Left hindlimb (tissue), 1 donor: ENCODE measurements at places on chromosomes 4 and X.

DNA sequence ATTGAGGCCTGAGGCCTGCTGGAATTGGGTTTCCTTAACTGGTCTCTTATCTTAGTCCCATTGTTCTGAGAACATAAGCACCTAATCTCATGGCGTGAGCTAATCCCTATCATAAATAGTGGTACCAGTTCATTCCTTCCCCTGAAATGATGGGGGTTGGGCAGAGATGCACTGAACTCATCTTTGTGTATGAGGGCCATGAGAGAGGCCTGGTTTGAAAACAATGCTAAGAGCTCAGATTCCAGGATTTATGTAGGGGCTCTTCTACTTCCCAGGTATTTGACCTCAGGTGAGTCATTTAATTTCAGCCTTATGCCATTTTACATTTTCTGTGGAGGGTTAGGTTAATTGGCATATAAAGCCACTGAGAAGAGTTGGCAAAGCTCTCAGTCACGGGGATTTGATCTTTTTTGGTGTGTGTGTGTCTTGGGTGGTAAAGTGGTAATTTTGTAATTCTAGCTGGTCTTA, 4.4 kb downstream of the RBM3 start:
- no peak for DNase-seq

DNA sequence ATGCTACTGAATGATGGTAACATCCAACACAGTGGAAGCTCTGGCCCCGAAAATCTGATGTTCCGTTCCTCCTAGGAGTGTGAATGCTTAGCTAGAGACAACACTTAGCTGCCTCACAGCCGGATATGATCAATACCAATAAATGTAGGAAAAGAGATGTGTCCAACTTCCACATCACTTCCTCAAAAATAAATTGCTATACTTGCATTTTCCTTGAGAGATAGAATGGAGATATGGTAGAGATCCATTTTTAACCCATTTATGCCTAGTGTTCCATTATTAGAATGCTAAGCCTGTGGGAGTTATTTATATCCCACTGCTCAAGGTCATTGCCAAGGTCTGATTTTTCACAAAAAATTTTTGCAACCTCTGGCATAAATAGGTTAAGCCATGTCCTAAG, 5.5 kb upstream of the SLC9B1 start:
- DNase-seq: no peak

GRCh38 chr4:139602776-139603360, 46.8 kb upstream of the SETD7 start:
- DNase-seq: no peak

GRCh38 chr4:96166806-96167205, 326.9 kb downstream of the PDHA2 start:
- DNase-seq: no peak

GRCh38 chr4:41998019-41998418, 7.7 kb downstream of the SLC30A9 start:
- no peak for DNase-seq

DNA sequence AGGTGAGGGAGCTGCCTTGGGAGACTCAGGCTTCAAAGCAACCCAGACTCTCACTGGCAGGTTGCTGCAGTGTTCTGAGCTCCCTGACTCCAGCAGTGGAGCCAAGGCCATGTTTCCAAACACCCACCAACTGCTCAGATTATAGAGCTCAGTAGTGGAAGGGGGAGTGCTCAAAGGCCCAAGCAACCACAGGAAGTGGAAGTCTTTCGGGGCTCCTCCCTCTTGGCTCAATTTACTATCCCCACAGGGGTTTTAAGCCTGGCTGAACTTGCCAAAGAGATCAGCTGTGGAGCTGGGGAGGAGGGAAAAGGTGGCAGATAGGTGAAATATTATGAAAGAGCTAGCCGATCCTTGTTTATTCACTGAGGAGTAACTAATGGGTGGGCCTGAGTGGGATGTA, 82.5 kb downstream of the HPRT1 start:
- DNase-seq: peak; percentile 71
